ENCODE measurements at places on chromosomes 1 and 21. TPM values are rescaled to one million over a fixed set of nuclear protein-coding genes. Genes with fewer than 3 reads are reported as not detected.

DNA sequence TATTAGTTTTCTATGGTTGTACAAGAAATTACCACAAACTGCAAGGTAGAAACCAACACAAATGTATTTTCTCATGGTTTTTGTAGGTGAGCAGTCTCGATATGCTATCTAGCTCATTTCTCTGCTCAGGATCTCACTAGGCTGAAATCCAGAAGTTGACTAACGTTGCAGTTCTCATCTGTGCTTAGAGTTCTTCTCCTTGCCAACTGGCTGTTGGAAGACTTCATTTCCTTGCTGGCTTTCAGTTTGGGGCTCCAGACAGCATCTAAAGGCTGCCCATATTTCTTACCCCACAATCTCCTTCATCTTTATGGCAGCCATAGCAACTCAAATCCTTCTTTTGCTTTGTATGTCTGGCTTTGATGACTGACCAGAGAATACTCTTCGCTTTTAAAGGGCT is 362.6 kb upstream of the ADGRL4 start:
- no peak for DNase-seq

DNA sequence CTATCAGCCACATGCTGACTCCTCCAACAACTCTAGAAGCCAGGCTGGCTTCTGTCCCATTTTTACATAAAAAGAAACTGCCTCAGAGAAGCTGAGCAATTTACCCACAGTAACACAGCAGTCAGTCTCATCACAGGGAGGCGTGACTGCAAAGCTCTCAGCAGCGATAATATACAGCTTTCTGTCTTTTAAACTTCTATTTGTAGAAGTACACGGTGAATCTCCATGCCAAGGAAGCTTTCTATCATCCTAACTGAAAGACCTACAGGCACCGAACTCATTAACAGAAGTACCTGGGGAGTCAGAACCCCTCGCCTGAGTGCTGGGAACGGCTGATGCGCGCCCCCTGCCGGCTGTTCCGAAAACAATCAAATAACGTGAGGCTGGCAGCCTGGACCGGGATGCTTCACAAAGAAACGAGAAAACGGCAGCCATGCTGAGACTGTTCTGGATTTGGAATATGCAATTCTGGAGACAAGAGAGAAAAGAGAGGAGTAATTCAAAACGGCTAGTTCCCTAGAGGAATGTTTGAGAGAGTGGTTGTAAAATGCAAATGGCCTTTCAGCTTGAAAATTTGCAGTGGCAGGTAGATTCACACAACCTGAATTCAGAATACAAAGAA is 43.5 kb upstream of the RAB4A start:
- DNase-seq, result no peak

GRCh38 chr1:230068952-230069684 is 2.1 kb downstream of the GALNT2 start:
- no peak for DNase-seq

GRCh38 chr1:93604411-93604810 is 77.2 kb downstream of the BCAR3 start:
- DNase-seq, result no peak

GRCh38 chr1:7425229-7425628 is 345.9 kb upstream of the VAMP3 start:
- peak; percentile 57 for DNase-seq

DNA sequence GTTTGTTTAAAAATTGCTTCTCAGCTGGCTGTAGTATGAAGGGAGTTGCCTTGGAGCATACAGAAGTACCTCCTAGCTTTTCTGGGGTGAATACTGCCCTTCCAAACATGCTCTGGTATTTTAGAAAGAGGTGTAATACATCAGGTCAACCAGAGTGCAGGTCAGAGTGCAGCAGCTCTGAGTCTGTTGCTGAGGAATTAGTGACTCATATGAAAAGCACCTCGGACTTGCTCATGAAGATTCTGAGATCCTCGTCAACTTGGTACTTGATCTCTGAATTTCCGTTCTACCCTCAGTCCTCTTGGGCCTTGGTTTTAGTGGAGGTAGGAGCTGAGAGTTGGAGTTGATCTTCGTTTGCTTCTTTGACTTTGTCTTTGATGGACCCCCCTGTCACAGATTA is 67.3 kb downstream of the NOS1AP start:
- no peak for DNase-seq

GRCh38 chr1:117001254-117001927 is at the start of gene CD101:
Gene CD101 (plus strand): TSS chr1:117001760. CDS start chr1:117001818, 58 bp downstream.
- no peak for DNase-seq

GRCh38 chr1:170634293-170634692 is 29.6 kb upstream of the PRRX1 start:
- no peak for DNase-seq

DNA sequence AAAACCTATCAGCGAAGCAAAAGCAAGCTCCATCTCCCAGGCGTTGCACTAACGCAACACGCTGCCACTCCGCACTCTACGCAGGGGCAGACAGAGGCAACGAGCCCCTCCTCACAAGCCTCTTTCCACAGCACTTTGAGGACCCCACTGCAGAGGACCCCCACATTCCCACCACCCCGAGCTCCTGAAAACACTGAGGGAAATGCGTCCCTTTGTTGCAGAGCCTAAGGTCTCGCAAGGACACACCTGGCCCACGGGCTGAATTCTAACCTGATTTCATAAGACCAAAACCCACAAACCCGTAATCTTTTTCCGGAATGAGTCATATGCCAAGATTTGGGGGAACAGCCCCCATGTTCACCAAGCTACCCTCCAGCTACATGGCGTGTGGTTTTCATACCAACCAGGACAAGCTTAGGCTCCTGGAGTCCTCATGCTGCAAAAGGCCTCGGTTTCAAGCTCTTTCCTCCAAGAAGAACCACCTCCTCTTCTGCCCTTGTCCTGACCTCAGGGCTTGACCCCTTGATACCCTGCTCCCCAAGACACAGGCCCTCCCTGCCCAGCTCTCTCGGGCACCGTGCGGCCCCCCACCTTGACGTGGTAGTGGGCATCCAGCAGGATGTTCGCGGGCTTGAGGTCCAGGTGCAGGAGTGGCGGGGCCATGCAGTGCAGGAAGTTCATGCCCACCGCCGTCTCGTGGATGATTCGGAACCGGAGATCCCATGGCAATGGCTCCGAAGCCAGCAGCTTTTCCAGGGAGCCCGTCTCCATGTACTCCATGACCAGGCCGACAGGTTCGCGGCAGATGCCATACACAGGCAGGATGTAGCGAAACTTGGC is 10.7 kb downstream of the RIPK4 start:
- peak; percentile 79 for DNase-seq

GRCh38 chr1:68173283-68173935 is 58.9 kb downstream of the WLS start:
- no peak for DNase-seq

GRCh38 chr1:101920577-101920976 is 76.1 kb downstream of the OLFM3 start:
- DNase-seq, result no peak

- DNase-seq, result no peak
These were observed 108.6 kb downstream of the NTMT2 start for GRCh38 chr1:170254371-170254770.

DNA sequence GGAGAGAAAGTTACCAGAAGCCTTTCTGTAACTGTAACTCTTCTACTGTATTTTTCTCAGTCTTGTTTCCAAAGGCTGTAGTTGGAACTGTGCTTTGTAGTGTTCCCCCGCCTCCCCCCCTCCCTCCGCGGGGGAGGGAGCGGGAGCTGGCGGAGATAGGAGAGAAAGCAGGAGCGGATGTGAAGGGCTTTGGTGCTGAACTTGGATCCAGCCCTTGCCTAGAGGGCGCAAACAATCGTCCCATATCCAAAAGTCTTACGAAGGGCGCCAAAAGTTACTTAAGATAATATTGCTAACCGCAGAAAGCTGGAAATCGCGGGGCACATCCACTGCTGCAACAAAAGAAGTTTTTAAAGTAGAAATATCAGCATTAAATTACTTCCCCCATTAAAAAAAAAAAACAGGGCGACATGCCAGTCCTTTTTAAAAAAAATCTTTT is 2.4 kb upstream of the NFIA start:
- DNase-seq, result no peak

- no peak for DNase-seq
These were observed 17.0 kb downstream of the MAP7D1 start for GRCh38 chr1:36172983-36173382.

- DNase-seq, result no peak
These were observed 41.1 kb downstream of the GLIS1 start for GRCh38 chr1:53697721-53698383.

ATP1B1 gene
- 104 TPM for total RNA-seq

CLEC20A gene
- not detected for total RNA-seq

ESRRG gene
- total RNA-seq, result not detected

NBPF15 gene
- total RNA-seq, result 64.2 TPM

NHLH1 gene
- 0.18 TPM for total RNA-seq

ILDR2 gene
- 1.3 TPM for total RNA-seq

PYGO2 gene
- total RNA-seq, result 24.0 TPM

TNNT2 gene
- total RNA-seq, result 20.3 TPM

LAX1 gene
- total RNA-seq, result not detected

Data from chondrocyte (in vitro differentiated cells).